ENCODE measurements at places on chromosomes 13 and 19.

DNA sequence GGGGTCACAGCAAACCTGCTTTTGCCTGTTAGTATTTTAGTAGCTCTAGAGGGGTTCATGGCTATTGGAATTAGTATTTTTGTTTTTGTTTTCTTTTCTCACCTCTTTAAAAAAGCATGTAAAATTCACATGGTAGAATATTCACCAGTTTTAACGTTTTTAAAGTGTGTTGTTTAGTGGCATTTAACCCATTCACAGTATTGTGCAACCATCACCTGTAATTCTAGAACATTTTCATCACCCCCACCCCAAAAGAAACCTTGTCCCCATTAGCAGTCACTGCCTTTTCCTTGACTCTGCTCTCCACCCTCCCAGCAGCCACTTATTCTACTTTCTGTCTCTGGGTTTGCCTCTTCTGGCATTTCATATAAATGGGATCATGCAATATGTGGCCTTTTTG is 39.8 kb downstream of the GATAD2A start:
- DNase-seq = no peak

- peak; percentile 53 for DNase-seq
These were observed 47.0 kb upstream of the PNMA8B start for GRCh38 chr19:46542428-46543230.

DNA sequence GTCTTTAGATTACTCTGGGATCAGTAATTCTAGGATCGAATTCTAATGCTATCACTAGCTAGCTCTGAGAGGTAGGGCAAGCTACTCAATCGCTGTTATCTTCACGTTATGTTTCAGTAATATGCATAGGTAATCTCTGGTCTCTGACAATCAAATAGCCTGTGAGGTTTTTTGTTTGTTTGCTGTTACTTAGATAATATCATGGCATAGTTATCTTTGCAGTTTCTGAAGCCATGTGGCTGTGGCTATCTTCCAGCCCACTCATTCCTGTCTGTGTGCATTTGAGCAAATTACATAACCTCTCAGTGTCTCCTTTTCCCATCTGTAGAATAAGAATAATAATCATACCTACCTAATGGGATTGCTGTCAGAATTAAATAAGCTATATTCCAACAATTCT is 330.2 kb downstream of the PCDH9 start:
- DNase-seq = no peak

DNA sequence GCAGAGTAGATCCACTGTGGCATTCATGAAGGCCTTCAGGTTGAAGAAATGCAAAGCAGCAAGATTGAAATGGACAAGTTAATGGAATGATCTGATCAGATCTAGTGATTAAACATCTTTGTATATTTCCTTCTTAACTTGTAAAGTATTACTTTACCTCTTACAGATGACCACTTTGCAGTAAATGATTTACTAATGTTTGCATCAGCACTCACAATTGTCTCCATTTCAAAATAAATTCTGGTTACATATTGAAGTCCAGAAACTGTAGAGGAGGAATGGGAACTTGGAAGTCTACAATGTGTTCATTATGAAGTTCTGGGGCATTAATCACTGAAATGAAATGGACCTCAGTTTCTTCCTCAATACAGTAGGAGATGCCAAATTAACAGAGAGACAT is 380.8 kb downstream of the FOXO1 start:
- no peak for DNase-seq

- no peak for DNase-seq
These were observed 52.3 kb upstream of the ATP12A start for GRCh38 chr13:24627946-24628345.

- DNase-seq = no peak
These were observed 791 bp upstream of the AXL start for GRCh38 chr19:41218249-41218614.

GRCh38 chr13:103517066-103517767 is 451.0 kb upstream of the SLC10A2 start:
- no peak for DNase-seq

- no peak for DNase-seq
These were observed 9.4 kb downstream of the C19orf12 start for GRCh38 chr19:29705706-29706105.

GRCh38 chr19:37221136-37221535 is 3.1 kb downstream of the ZNF383 start:
- DNase-seq = no peak

DNA sequence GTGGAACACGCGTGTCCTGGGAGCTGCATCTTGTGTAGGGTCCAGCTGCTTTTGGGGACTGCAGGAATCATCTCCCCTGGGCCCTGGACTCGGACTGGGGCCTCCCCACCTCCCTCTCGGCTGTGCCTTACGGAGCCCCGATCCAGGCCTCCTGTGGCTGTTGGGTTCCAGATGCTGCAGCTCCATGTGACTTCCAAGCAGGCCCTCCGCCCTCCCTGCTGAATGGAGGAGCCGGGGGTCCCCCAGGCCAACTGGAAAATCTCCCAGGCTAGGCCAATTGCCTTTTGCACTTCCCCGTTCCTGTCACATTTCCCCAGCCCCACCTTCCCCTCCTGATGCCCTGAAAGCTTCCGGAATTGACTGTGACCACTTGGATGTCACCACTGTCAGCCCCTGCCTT is 6.2 kb upstream of the PGLS start:
- no peak for DNase-seq

DNA sequence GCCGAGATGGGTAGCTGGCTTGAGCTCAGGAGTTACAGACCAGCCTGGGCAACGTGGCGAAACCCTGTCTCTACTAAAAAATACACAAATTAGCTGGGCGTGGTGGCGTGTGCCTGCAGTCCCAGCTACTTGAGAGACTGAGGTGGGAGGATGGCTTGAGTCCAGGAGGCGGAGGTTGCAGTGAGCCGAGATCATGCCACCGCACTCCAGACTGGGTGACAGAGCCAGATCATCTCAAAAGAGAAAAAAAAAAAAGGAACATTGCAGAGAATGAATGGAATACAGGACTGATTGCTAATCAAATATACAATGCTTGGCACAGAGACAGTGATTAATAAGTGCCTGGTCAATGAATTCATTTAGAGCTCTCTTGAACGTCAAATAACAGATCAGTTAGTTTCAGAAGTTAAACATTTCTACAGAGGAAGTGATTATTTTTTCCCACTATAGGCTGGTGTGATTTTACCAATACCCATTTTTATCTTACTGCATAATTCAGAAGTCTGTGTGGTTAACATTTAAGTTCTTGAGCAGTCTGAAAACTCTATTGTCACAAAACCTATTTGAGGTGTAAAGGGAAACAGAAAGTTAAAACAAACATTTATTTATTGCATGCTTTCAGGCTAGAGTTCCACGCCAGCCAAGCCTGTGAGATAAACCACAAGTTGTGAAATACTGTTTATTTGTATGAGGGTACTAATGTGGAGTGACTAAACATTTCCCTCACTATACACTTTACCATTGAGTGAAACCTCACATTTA is 7.7 kb upstream of the TBC1D4 start:
- no peak for DNase-seq

GRCh38 chr13:77328819-77329132 is 1.9 kb upstream of the MYCBP2 start:
- DNase-seq = no peak

GRCh38 chr13:37379841-37380240 is 218.7 kb downstream of the POSTN start:
- no peak for DNase-seq

GRCh38 chr19:13693889-13694288 is 70.4 kb upstream of the MRI1 start:
- no peak for DNase-seq

DNA sequence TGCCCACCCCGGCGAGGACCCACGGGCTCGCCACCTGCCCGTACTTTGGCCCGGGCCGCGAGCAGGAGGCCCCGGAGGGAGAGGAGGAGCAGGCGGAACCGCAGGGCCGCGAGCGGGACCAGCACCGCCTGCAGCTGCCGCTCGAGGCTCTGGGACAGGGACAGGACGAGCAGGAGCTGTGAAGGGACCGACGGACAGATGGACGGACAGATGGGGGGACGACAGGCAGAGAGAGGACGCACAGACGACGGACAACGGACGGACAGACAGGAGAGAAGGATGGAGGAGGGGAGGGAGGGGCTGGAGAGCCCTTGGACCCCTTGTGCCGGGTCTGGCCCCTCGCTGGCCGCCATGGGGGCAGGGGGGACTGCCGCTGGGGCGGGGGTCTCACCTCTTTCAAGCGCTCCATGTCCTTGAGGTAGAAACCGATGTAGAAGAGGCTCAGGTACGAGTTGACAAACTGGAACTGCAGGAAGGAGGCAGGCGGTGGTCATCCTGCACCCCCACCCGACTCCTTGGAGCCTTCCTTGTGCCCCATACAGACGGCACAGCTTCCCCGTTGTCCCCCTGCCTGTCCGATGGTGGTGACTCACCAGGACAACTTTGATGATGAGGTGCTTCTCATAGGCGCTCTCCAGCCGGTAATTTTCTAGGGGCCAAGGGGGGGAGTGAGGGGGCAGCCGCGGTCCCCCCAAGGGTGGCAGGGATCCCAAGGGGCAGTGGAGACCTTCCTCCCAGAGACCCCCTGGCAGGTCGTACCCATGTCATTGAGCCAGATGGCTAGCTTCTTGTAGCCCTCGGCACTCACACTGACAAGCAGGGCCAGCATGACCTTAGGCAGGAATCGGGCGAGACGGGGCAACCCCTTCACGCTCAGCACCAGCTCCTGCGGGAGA is 5.0 kb downstream of the ANO8 start:
- DNase-seq = no peak

All from activated T-helper 1 cell treated with Interleukin-2 at 50 U/mL for 16 hours (primary cell).